ENCODE measurements at places on chromosomes 4 and X.

- no peak for DNase-seq
Measured at GRCh38 chr4:88286897-88287296, 2.5 kb upstream of the PPM1K start.

DNA sequence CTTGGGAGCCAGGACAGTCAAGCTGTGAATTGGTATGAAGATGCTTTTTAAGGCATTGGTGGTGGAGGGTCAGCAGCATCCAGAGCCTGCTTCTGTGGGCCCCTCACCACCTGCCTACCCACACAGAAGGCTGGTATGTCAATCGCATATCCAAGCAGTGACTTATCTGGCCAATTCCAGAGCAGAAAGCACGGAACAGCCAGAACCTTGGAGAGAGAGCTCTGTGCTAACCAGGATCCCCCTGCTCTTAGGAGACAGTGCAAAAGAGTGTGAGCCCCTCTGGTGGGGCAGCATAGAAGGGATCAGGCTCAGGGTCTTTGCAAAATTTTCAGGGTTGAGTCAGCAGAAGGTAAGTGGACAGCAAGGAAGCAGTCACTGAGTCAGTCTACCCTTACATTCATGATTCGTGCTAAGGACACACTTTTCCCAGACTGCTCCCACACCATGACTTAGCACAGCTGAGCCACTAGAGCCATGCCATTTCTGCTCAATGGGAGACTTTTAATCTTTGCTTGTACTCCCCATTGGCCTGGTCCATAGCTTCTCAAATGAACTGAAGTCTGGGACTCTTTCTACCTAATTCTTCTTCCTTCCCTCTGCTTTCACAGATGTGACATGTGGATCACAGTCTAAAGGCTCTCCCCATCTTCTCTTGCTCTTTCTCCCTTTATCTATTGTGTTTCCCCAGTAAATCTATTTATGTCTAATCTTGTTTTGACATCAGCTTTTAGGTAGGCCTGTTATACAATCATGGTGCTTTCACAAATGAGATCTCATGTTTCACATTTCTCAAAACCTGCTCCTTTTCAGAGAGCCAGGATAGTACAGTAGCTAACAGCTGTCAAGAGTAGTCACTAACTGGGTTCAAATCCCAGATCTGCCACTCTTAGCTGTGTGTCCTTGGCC is 20.0 kb downstream of the MORF4L2 start:
- DNase-seq: no peak

- DNase-seq: no peak
Measured at GRCh38 chrX:54825716-54826438, 18.3 kb downstream of the MAGED2 start.

DNA sequence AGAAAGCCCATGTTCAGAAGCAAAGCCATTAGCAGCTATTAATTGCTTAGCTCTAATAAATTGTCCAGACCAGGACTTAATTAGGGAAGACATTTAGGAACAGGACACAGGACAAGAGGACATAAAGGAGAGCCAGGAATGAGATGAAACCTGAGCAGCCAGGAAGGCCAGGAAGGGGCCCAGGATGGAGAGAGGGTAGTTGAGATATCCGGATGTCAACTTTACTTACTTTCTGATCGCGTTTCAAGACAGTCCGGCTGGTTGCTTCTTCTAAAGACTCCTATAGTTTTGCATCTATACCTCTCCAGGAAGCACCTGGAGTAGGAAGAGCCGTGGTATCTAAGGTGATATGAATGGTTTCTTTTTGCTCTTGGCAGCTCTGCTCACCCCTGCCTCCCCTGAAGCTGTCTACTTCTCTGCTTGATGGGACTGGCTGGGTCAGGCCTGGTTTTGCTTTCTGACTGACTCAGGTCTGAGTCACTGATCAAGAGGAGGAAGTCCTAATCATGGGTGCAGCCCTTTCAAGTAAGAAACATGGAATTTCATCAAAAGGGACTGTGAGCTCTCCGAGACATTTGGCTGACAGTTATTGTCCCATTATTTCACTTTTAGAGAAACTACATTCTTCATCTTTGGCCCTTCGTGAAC is 733.3 kb downstream of the RPA4 start:
- no peak for DNase-seq

DNA sequence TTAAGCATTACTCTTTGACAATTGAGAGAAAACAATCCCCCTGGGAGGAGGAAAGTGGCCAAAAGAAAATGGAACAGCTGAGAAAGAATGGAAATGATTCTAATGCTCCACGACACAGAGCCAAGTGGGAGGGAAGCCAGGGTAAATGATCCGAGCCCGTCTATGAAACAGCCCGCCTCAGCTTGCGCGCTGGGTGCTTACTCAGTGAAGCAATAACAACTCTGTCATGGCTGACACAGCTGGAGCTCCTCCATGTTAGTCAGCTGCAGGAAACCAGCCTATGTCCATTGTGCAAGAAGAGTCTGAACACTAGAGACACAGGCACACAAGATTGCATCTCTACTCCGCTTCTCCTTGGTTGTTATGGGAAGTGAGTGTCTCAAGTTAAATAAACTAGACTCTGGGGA is 19.3 kb downstream of the NOA1 start:
- DNase-seq: no peak

GRCh38 chrX:41750716-41751115 is 26.7 kb downstream of the GPR82 start:
- DNase-seq: no peak

DNA sequence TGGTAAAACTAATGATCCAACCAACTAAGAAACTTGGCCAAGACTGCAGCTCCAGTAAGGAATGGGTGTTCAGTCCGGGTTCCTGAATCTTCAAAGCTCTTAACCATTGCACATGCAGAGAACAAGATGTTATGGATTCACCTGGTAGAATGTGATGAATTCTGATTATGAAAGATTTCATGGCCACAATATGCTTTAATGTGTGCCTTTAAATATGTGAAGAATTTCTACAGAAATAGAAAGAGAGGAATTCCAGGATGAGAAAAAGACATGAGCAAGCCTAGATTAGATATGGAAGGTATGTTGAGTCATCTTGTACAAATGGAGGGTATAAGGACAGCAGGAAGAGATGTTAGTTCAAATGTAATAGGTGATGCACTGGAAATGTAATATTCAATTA is 472.2 kb upstream of the TENM3 start:
- no peak for DNase-seq

- DNase-seq: no peak
Measured at GRCh38 chrX:57640674-57641016, 39.4 kb downstream of the NLRP2B start.

DNA sequence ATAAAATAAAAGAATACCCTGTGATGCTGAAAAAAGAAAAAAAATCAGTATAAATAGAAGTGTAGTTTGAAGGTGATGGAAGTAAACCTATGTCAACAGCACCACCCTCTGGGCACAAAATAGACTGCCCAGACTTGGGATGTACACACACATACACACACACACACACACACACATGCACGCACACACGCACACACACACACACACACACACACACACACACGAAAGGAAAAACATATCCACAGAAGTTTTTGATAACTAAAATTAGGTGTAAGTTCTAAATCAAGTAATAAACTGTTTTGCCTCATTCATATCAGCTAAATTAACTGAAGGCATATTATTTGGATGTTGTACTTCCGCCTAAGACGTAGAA is 40.5 kb downstream of the ANXA5 start:
- peak; percentile 12 for DNase-seq

- DNase-seq: no peak
Measured at GRCh38 chrX:10245886-10246285, 89.1 kb downstream of the CLCN4 start.

GRCh38 chr4:168200685-168201084 is 108.3 kb downstream of the ANXA10 start:
- no peak for DNase-seq

- no peak for DNase-seq
Measured at GRCh38 chr4:183932576-183932975, 27.5 kb downstream of the STOX2 start.

GRCh38 chrX:18294893-18295292 is 59.6 kb downstream of the SCML2 start:
- DNase-seq: no peak

- no peak for DNase-seq
Measured at GRCh38 chr4:168451744-168452390, 28.4 kb downstream of the DDX60L start.

DNA sequence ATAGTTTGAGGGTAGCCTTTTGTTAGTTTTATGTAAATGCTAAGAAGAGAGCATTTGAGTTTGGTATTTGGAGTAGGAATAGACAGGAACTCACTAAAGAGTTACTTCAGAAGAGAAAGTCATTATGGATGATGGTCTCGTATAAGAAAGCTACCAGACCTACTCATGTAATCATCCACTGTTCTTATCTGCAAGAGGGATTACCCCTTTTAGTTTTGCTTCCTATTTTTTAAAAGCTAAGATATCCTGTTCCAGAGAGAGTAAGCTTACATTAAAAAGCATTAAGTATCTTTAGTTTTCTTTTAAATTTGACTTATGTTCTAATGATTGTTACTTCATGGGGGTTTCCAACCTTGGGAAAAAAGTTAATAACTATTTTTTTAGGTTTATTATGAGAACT is 12.5 kb upstream of the ART3 start:
- no peak for DNase-seq

DNA sequence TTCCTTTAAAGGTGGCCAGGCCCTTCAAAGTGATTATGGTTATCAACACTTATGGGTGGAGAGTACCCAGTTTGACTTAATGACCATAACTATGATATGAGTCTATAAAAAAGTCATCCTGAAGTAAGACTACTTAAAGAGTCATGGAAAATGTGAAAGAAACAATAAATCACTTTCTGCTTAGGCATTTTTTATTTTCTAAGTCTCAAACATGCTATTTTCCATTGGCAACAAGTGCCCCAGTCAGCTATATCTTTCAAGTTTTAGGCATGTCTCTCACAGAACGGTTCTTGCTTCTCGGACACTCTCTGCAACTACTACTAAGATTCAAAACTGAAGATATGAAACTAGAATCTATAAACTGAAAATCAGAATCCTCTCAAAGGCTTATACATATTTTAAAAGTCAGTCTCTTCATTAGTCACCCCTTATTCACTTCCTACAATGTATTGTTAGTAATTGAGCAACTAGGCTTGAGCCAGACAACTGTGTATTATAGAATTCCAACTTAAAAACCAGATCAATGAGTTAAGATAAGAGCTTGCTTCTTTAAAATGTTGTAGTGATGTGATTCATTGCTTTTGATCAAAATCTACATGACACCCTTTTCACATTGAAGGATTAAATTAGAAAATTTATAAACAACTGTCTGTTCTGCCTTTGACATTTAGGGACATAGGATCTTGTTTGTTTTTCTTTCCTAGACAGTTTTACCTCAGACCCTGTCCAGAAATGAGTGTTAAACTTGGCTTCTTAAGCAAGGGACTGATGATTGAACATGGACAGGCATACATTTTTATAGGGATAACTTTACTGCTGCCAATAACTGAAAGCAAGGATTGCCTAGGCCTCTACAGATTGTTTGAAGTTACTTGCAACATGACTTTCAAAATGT is 2.9 kb downstream of the ANTXR2 start:
- DNase-seq: no peak

DNA sequence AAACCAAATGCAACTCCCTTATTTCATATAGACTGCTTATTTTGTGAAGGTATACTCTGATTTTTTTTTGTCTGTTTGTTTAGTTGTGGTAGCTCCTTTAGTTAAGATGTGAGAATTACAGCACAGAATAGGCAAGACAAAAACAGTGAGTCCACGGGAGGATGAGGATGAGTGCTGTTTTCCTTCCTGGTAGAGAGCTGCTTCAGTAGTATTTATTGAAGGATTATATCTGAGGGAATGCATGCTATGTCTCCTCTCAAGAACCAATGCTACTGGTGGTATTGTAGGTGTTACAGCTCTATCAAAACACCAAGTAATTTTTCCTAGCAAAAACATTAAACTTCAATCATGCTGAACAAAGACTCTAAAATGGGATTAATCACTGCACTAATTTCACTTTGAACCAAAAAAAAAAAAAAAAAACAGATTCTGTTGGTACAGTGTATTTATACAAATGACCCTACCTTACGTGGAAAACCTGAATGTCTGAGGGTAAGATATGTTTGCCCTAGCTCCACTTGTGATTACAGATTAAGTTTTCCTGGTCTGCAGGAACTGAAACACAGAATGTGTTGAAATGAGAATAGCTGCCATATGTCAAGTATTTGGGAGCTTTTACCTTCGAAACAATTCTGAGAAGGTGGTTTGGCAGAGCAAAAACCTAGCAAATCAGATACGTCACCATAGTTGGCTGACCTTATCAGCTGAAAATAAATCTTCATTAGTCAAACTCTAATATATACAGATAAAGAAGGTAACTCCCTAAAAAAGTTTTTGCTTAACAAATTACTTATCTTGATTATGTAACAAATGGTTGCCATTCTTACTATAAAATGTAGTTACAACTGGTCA is 40.3 kb downstream of the PPP3CA start:
- DNase-seq: no peak

DNA sequence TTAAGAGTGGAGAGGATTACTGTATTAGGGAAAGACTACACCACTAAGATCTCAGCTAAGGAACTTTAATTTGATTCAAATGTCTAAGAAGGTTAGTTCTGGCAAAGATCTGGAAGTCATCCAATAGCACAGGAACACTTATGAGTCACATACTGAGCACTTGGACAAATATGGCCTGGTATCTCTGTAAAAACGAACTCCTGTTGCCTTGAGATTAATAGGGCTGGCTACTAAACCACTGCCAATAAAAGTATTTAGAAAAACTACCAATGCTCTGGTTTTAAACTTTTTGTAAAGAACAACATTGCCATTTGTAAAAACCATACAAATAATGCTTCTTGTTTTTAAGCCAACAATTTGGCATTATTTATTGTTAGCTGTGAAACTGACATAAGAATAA is 70.5 kb downstream of the SEC24D start:
- DNase-seq: no peak

GRCh38 chr4:52588771-52589591 is 70.1 kb downstream of the USP46 start:
- no peak for DNase-seq

DNA sequence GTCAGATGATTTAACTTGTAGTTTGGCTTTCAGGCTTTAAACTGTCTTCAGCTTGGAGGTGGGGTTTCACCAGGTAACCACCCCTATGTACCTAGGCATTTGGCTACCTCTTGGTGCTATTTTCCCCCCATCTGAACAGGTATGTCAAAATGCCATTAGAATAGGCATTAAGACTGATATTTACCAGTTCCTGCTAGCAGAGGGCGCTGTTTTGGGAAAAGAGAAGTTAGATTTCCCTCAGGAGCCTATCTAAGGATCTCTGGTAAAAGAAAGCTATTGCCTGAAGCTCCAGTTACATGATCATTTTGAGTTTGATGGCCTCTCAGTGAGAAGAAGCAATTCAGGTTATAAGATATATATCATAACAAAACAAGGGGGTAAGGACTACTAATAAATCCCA is 879.1 kb downstream of the SH3BGRL start:
- DNase-seq: no peak

- no peak for DNase-seq
Measured at GRCh38 chr4:107896158-107896645, 35.1 kb upstream of the CYP2U1 start.

GRCh38 chrX:31117266-31117665 is 45.4 kb upstream of the FTHL17 start:
- DNase-seq: no peak

GRCh38 chr4:157035471-157035870 is 40.5 kb upstream of the GLRB start:
- DNase-seq: no peak

GRCh38 chr4:81607950-81608349 is 136.2 kb upstream of the RASGEF1B start:
- no peak for DNase-seq
